Neural crest cell (in vitro differentiated cells): ENCODE measurements at places on chromosomes 7 and 10.
A peak's percentile ranks its signal among the peaks of the same experiment; 100 is the strongest.

DNA sequence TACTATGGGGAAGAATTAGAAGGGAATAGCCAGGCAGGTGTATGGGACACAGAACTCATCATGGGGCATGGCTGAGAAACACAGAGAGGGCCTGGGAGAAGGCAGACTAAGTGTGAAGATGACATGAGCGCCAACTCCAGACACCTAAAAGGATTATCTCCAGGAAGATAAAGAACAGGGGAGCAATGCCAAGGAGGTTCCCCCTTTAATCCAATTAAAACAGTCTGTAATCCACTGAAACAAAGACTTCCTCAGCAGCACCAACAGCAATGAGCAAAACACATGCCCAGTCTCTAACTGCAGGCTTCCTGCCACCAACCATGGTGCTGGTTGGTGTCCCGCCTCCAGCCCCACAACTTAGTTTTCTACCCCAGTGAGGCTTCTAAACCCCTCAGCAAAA, 108.9 kb downstream of the GRID1 start:
- no peak for DNase-seq

DNA sequence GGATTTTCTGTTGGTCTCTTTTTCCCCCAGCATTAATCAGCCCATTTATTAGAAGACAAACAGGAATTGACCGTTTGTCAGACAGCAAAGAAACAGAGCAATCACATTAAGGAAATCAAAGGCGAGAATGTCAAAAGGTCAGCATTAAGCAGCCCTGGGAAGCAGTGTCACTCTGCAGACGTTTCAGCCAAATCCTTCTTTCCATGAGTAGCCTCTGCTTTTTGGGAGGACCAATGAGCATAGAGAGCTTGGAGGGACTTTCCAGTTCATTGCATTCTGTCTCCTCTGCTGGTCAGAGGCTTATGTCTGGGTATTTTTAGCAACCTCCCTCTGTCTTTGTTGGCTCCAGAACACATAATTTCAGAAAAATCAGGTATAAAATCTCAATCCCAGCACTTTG, 481.4 kb downstream of the GALNT17 start:
- no peak for DNase-seq

- no peak for DNase-seq
Measured at GRCh38 chr7:93836116-93836515, 54.4 kb downstream of the TFPI2 start.

DNA sequence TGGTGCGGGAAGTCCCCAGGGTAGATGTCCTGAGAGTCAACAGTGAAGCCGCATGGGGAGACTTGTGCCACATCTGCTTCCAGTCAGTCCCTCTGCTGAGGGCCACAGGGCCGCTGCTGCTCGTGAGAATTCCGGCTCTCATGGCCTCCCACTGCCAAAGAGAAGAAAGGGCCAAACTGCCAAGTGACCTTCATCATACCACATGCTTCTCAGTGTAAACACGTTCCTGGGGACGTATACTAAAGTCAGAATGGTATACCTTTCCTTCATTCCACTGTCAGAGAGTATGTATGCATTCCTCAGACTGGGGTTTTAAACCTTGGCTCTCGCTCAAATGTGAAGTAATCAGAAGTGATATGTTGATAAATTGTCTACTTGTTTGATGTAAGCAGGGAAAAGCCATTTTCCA, 52.8 kb upstream of the SEC61G start:
- no peak for DNase-seq

- DNase-seq, result no peak
Measured at GRCh38 chr7:31991846-31992245, 78.4 kb downstream of the PDE1C start.

- DNase-seq, result no peak
Measured at GRCh38 chr7:140722254-140722653, 25.7 kb downstream of the NDUFB2 start.

DNA sequence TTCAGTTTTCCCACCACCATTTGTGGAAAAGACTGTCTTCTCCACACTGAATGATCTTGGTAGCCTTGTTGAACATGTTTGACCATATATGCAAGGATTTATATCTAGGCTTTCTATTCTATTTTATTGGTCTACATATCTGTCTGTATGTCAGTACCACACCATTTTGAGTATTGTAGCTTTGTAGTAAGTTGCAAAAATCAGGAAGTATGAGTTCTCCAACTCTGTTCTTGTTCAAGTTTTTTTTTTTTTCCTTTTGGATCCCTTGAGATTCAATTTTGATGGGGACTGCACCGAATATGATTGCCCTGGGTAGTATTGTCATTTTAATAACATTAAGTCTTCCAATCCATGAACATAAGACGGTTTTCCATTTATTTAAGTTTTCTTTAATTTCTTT, 176.8 kb downstream of the DNAJC1 start:
- no peak for DNase-seq

GRCh38 chr10:2117641-2118040, 380.3 kb upstream of the ADARB2 start:
- DNase-seq, result no peak

DNA sequence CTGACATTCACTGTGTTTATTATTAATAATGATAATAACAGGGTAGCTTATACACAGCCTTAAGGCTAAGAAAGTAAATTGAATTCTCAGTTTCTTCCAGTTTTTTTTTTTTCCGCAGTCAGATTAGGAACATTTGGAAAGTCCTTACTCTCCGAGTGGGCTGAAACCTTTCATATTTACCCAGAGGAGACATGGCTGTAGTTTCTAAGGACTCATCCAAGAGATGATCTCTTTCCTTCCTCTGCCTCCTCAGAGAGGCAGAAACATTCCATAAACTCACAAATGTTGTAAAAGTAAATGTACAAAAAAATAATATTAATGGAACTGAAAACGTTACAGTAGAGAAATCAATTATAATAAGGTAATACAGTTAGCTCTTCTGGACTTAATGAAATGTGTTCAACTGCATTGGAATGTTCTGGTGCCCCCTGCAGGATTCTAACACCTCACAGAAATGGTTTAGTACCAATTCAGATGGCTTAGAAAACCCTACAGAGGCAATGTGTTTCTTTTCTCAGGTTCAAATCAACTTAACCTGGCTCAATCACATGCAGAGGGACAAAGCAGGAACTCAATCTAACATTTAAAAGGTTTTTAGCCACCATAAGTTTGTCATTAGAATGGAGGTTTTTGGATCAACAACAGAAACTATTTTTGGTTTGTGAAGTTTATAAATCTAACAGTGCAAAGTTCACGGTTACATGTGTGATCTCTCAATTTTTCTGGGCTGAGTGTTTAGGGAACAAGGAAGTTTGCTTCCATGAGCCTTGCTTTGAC, 71.7 kb downstream of the ICA1 start:
- peak; percentile 26 for DNase-seq

- DNase-seq, result no peak
Measured at GRCh38 chr7:37448011-37448635, 541 bp downstream of the ELMO1 start.

DNA sequence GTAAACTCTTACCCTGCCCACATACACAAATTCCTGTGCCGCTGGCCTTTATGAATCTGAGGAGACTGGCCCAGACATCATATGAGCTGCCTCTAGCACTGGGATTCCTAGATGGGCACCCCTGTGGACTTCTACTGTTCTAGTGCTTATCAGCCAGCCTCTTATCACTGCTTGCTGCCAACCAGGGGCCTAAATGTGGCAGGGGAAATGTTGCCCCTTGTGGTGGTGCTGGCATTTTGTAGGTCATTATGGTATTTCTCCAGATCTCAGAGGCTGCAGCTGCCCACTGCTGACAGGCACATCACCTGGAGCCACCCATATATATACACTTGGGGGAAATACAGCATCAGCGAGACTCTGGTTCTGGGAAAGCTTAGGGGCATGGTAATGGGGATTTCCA, 5.4 kb downstream of the SFR1 start:
- no peak for DNase-seq

DNA sequence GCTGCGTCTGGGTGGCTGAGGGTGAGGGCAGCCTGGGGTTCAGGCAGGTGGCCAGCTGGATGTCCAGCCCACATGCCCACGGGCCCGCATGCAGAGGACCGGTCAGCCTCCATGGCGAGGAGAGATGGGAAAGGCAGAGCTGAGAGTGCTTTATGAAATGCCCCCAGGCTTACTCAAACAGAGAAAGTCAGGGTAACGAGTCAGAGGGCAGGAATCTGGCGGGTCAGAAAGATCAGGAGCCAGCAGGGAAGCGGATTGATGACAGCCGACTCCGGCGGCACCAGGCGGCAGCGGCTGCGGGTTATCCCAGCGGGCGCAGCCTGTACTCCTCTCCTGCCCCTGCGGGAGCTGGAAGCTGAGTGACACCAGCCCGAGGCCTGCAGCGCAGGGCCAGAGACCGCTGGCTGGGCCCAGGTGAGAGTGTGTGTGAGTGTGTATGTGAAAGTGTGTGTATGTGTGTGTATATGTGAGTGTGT, 13.4 kb downstream of the SLC13A4 start:
- peak; percentile 35 for DNase-seq

GRCh38 chr10:70594161-70594560, 8.4 kb downstream of the PRF1 start:
- no peak for DNase-seq

- DNase-seq, result no peak
Measured at GRCh38 chr10:75742355-75742754, 310.9 kb downstream of the LRMDA start.

- DNase-seq, result no peak
Measured at GRCh38 chr10:68595513-68595912, 35.4 kb downstream of the TET1 start.

- DNase-seq, result no peak
Measured at GRCh38 chr10:87761892-87762291, 56.1 kb downstream of the ATAD1 start.

DNA sequence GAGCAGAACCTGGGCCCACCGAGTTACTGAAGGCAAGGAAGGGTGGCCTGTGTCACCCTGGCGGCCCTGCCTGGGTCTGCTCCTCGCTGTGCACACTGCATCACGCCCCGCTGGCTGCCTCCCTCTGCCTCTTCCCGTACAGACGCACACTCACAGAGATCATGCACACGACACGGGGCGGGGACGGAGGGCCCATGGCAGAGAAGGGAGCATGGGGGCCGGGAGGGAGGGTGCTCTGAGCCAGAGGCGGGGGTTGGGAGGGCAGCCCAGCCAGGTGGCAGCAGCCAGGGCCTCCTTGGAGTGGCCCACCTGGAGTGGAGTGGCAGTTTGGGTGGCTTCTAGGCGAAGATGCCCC, 16.6 kb downstream of the BUD23 start:
- no peak for DNase-seq

DNA sequence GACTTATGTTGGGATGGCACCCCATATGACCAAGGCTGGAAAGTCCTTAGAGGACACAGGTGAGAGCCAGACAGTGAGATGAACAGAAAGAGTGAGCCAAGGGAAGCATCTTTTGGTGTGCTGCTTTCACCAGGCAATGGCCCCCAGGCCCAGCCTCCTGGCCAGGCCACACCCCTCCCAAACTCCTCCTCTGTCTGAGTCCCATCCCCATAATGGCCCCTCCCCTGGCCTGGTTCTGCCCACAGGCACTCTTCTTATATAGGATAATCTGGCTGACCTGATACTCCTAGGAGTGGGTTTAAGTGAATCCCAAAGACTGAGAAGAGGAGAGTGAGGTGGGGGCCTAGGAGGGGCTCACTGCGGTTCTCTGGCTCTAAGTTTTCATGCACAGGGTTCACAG, 252.5 kb downstream of the RPS24 start:
- DNase-seq, result no peak

- no peak for DNase-seq
Measured at GRCh38 chr10:45657033-45657926, 15.3 kb downstream of the ZFAND4 start.

- no peak for DNase-seq
Measured at GRCh38 chr7:20459419-20459818, 128.7 kb downstream of the ITGB8 start.

DNA sequence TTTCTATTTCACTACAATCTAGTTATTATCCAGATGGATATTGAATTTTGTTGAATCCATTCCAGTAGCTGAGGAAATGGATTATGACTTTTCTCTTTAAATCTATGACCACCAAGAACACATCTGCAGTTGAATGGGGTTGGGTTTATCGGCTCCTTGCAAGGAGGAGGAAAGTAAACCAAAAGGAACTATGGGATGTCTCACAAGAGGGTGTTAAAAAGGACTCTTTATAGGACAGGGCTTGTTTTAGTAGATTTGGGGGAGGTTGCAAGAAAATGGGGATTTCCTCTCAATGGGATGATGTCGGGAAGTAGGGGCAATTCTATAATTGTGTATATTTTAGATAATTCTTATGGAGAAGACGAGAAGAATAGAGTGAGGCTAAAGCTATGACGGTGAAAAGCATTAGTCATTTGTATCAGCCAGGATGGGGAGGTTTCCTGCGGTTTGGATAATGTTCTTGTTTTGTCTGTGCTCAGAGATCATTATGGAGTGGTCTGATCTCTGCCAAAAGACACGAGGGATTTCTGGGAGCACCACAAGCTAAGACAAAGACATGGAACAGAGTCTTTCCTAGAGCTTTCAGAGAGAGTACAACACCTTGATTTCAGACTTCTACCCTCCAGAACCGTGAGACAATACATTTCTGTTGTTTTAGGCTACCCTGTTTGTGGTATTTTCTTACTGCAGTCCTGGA, 5.3 kb upstream of the LRRC61 start:
- no peak for DNase-seq

DNA sequence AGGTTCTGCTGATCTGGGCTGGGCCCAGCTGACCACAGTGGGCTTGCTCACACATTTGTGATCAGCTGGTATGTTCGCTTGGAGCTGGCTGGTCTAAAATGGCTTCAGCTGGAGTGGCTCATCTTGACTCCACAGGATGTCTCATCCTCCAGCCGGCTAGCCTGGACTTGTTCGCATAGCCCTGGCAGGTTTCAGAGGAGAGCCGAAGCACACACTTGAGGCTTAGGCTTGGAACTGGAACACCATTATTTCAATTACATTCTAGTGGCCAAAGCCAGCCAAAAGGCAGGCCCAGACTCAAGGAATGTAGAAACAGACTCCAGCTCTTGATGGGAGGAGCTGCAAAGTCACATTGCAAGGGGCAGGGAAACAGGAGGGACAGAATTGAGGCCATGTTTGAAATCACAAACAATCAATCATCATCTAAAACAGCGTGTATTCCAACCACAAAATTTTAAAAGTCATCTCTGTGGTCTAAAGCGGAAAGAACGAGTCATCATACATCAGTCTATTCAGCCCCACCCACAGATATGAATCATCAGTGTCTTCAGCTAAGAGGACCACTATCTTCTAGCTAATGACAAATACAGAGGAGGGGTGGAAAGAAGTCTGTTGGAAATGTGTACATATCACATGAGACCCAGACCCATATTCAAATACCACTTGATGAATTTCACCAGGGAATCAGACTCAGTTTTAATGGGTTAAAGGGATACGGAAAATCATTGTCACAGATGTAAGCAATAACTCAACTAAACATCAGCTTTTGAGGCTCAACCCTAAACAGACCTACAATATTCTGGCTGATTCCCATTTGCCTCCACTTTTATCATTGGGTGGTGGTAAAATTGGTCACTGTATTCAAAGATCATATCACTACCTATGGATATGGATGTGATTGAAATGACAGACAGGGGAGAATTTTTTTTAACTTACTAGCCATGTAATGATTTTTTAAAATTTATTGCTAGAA, 139.0 kb upstream of the MKLN1 start:
- no peak for DNase-seq

DNA sequence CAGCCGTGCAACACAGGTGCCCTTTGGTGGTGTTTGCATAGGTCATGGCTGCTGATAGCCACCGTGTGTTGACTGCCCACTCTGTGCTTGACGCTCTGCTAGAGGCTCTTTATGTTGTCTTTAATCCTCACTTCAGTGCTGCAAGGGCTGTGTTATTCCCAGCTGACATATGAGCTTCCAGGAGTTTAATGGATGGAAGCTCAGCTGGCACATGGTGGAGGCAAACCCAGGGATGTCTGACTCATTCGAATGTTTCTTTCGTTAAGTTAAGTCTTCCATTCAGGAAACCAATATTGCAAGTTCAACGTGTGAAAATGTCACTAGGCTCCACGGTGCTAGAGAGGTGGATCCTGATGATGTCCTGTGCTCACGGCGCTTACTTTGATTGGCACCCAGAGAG, 378.4 kb downstream of the DPP6 start:
- DNase-seq, result no peak
